ENCODE measurements at places on chromosomes 2 and 18.
A peak's percentile ranks its signal among the peaks of the same experiment; 100 is the strongest.

DNA sequence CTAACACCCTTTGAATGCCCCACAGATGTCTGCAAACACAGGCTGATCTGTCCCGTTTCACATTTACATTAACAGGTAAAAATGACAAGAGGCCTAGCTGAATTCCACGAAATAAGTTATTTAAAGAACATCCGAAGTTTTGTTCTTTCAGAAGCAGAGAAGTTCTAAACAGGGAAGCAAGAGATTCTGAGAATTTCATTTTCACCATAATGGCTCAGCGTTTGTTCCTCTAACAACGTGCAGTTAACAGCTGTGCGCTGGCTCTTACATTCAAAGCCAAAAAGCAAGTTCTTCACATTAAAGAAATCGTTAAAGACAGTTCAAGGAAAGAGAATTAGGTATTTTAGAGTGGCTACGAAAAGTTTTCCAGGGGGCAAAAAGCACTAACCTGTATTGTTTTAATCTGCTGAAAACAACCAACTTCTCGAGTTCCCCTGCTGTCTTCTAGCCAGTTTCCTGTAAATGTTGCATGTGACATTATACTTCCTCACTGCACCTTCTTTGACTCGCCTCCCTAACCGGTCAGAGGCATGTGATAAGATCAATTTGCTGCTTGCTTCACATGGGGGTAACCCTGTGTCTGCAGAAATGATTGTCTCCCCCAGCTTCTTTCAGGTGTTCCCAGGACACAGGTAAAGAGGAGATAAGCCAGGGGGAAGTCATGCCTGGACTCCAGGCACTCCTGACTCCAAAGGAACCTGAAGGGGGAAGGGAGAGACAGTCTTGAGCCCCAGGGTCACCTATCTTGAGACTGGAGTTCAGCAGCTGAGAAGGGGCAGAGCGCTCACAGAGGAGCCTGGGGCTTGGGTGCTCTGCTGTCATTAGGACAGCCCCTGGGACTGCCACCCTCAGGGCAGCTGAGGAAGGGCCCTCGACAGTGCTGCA lies 36.8 kb upstream of the WIPF1 start:
- H3K36me3 ChIP-seq, result peaks cover 12% of the 10 kb centered on the region
- H3K4me3 ChIP-seq, result peak overlapping the region; percentile 98
- peak overlapping the region; percentile 99 for H3K27ac ChIP-seq
- H3K4me1 ChIP-seq, result peaks cover 50% of the 10 kb centered on the region

DNA sequence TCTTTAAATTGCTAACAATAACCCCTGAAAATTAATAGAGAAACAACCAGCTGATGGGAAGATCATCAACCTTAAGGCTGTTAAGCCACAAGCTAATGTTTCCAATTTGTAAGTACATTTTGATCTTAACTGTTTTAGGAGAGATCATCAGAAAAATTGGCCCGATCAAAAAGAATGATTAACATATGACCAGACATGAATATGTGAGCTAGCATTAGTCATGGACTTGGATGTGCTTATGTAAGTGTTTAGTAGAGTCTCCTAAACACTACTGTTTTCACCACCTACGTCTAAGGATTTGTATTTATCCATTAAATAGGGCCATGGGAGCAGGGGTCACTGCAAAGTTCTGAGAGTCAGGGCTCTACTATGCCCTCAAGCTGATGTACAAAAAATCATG lies 4.3 kb downstream of the LMAN1 start:
- H3K4me1 ChIP-seq, result peaks cover 29% of the 10 kb centered on the region
- no peaks in the 10 kb centered on the region for H3K27me3 ChIP-seq
- H3K36me3 ChIP-seq, result peaks cover 17% of the 10 kb centered on the region
- no peak overlapping the region for H3K27ac ChIP-seq
- H3K4me3 ChIP-seq, result no peak overlapping the region
- DNase-seq, result no peak

DNA sequence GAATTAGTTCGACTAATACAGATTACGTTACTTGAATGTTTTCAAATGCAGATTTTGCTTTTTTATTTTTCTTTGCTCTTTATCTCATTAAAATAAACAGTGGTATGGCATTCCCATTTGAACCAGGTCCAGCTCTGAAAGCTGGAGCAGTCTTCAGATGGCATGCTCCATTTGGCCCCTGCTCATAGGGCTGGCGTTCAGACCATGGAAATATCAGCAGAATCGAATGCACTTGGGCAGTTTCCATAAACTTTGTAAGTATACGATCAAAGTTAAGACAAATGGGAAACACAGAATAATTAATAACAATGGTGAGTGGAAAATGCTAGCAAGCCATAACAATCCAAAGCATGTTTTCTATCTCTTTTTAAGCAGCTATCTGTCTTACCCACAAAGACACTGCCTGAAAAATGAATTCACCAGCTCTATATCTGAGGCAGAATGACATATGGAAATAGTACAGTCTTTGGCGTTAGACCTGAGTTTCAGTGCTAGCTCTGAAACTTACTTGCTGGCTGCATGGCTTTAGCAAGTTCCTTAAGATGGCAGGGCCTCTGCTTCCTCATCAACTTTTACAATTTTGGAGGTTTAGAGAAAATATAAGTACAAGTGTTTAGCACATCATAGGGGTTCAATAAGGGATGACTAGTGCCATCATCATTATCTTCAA lies 131.6 kb downstream of the BCL2 start:
- no peak for DNase-seq
- peaks cover 4% of the 10 kb centered on the region for H3K36me3 ChIP-seq
- no peak overlapping the region for H3K4me3 ChIP-seq

GRCh38 chr18:43846299-43846698 lies 569.0 kb upstream of the SYT4 start:
- no peak overlapping the region for H3K27ac ChIP-seq
- no peaks in the 10 kb centered on the region for H3K27me3 ChIP-seq
- no peaks in the 10 kb centered on the region for H3K36me3 ChIP-seq

DNA sequence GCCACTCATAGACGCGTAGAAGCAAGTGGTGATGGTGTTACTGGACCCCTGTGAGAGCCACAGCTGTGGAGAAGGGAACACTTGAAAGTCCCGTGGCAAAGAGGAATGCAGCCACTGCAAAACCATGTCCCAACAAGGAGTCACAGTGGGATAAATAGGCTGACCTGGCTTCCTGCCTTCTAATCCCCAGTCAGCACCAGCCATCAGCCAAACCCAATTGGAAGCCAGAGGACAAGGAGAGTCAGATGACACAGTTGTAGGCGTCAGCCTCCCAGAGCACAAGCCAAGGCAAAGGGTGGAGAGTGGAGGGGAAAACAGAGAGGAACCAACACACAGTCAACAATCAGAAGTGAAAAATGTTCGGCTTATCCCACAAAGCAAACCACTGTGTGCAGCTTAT lies 5.5 kb upstream of the CYBRD1 start:
- peaks cover 8% of the 10 kb centered on the region for H3K4me1 ChIP-seq
- no peak for DNase-seq
- peaks cover 2% of the 10 kb centered on the region for H3K36me3 ChIP-seq
- H3K27ac ChIP-seq, result no peak overlapping the region

- no peak for DNase-seq
- H3K4me3 ChIP-seq, result no peak overlapping the region
- H3K4me1 ChIP-seq, result peaks cover 2% of the 10 kb centered on the region
These were observed 343.1 kb downstream of the CELF4 start for GRCh38 chr18:37222354-37222998.

- no peaks in the 10 kb centered on the region for H3K36me3 ChIP-seq
- H3K4me3 ChIP-seq, result no peak overlapping the region
- H3K4me1 ChIP-seq, result no peaks in the 10 kb centered on the region
- peaks cover 21% of the 10 kb centered on the region for H3K27me3 ChIP-seq
These were observed 158.8 kb upstream of the ZEB2 start for GRCh38 chr2:144678736-144679135.

GRCh38 chr2:138059487-138060300 lies 95.4 kb downstream of the HNMT start:
- no peaks in the 10 kb centered on the region for H3K27me3 ChIP-seq
- H3K36me3 ChIP-seq, result no peaks in the 10 kb centered on the region
- H3K27ac ChIP-seq, result no peak overlapping the region

- no peaks in the 10 kb centered on the region for H3K4me1 ChIP-seq
- no peak for DNase-seq
- peaks cover 16% of the 10 kb centered on the region for H3K27me3 ChIP-seq
- H3K36me3 ChIP-seq, result no peaks in the 10 kb centered on the region
- H3K4me3 ChIP-seq, result no peak overlapping the region
These were observed 92.0 kb upstream of the BOD1L2 start for GRCh38 chr18:57054891-57055290.

- DNase-seq, result no peak
- H3K36me3 ChIP-seq, result peaks cover 2% of the 10 kb centered on the region
- H3K27me3 ChIP-seq, result no peaks in the 10 kb centered on the region
- H3K4me3 ChIP-seq, result no peak overlapping the region
- H3K27ac ChIP-seq, result no peak overlapping the region
These were observed 126.9 kb upstream of the TRIB2 start for GRCh38 chr2:12589802-12590320.

- no peaks in the 10 kb centered on the region for H3K36me3 ChIP-seq
- H3K4me1 ChIP-seq, result peaks cover 54% of the 10 kb centered on the region
These were observed 54.3 kb downstream of the PKDCC start for GRCh38 chr2:42102024-42102590.

DNA sequence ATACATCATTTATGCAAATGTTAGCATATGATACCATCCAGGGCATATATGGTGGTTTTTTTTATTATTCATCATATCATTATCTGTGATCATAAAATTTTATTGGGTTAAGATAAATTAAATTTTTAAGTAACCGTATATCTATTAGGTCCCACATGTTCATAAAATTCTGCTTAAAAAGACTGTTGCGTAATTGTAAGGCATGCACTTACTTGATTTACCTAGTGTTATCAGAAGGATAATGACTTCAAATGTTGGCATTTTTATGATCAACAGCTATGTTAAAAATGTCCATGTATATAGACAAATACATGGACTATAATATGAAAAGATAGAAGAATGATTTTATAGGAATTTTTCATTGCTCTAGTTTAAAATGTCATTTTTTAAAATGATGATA lies 1625.5 kb upstream of the CELF4 start:
- H3K27ac ChIP-seq, result no peak overlapping the region
- H3K36me3 ChIP-seq, result no peaks in the 10 kb centered on the region
- no peak for DNase-seq
- no peaks in the 10 kb centered on the region for H3K27me3 ChIP-seq
- H3K4me1 ChIP-seq, result no peaks in the 10 kb centered on the region
- H3K4me3 ChIP-seq, result no peak overlapping the region

- H3K27me3 ChIP-seq, result peaks cover 44% of the 10 kb centered on the region
- no peak overlapping the region for H3K27ac ChIP-seq
- no peak overlapping the region for H3K4me3 ChIP-seq
- H3K36me3 ChIP-seq, result no peaks in the 10 kb centered on the region
These were observed 194.3 kb upstream of the TWIST2 start for GRCh38 chr2:238653431-238654109.

- H3K27ac ChIP-seq, result peak overlapping the region; percentile 29
- H3K4me1 ChIP-seq, result peaks cover 16% of the 10 kb centered on the region
- H3K27me3 ChIP-seq, result no peaks in the 10 kb centered on the region
- H3K36me3 ChIP-seq, result no peaks in the 10 kb centered on the region
These were observed 95.9 kb upstream of the RMDN2 start for GRCh38 chr2:37829202-37829601.

- H3K27me3 ChIP-seq, result no peaks in the 10 kb centered on the region
- no peak overlapping the region for H3K27ac ChIP-seq
- no peaks in the 10 kb centered on the region for H3K4me1 ChIP-seq
- no peak overlapping the region for H3K4me3 ChIP-seq
These were observed 39.4 kb upstream of the ZNF804A start for GRCh38 chr2:184558713-184559464.

DNA sequence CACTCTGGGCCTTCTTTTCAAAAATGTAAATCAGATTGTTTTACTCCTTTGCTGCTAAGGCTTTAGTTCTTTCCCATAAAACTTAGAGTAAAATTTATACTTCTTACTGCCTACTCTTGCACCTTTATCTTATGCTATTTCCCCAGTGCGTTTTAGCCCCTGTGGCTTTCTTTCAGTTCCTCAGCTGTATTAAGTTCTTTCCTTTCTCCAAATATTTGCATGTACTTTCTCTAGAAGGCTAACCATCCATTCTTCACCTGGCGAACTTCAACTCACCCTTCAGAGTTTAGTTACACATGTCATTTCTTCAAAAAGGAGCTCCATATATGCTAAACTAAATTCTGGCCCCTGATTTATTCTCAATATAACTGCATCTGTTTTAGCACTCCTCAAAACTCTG lies 160.7 kb downstream of the FSHR start:
- no peak for DNase-seq
- no peak overlapping the region for H3K27ac ChIP-seq
- no peaks in the 10 kb centered on the region for H3K4me1 ChIP-seq
- no peaks in the 10 kb centered on the region for H3K36me3 ChIP-seq

GRCh38 chr18:48446582-48447225 lies 37.5 kb upstream of the ZBTB7C start:
- no peaks in the 10 kb centered on the region for H3K36me3 ChIP-seq
- peaks cover 30% of the 10 kb centered on the region for H3K27me3 ChIP-seq
- H3K27ac ChIP-seq, result no peak overlapping the region
- peak; percentile 26 for DNase-seq
- H3K4me3 ChIP-seq, result no peak overlapping the region

DNA sequence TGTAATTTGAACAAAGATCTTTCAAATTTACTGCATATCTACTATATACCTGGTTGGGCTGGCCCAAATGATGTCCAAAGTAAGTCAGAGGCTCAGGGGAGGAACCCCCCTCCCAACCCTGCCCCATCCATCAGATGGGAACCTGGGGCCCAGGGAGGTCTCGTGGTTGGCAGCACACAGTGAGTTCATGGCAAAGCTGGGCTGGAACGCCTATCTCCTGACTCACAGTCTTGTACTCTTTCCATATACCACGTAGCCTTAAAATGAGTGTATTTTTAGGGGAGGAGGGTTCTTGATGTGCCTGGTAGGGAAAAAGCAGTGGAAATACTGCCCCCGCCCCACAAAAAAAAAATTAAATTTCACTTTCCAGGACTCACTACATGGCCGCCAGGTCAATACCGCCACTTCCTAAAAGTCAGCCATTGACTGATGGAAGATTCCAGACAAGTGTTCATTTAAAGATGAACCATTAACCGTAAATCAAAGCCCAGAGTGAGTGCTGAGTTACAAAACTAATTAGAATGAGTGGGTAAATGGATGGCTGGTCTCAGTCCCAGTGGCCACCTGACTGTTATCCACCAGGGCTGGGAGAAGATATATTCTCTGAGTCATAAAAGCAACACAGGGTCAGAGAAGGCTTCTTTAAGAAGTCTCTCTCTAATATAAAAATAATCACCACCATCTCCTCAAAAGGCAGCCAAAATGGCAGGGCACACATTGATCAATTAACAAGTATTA lies 80.5 kb downstream of the ZBTB7C start:
- H3K27me3 ChIP-seq, result peaks cover 46% of the 10 kb centered on the region
- H3K36me3 ChIP-seq, result peaks cover 4% of the 10 kb centered on the region
- H3K4me1 ChIP-seq, result peaks cover 5% of the 10 kb centered on the region
- no peak overlapping the region for H3K4me3 ChIP-seq
- H3K27ac ChIP-seq, result no peak overlapping the region
- no peak for DNase-seq

GRCh38 chr2:137223722-137224121 lies 458.4 kb downstream of the THSD7B start:
- H3K4me3 ChIP-seq, result no peak overlapping the region
- H3K27ac ChIP-seq, result no peak overlapping the region
- no peaks in the 10 kb centered on the region for H3K36me3 ChIP-seq
- no peaks in the 10 kb centered on the region for H3K27me3 ChIP-seq
- H3K4me1 ChIP-seq, result no peaks in the 10 kb centered on the region

- no peaks in the 10 kb centered on the region for H3K27me3 ChIP-seq
- H3K27ac ChIP-seq, result peak overlapping the region; percentile 24
- H3K36me3 ChIP-seq, result peaks cover 5% of the 10 kb centered on the region
These were observed 68.1 kb upstream of the LYPD6B start for GRCh38 chr2:148970385-148970784.

GRCh38 chr18:2485983-2486382 lies 85.3 kb downstream of the METTL4 start:
- H3K4me1 ChIP-seq, result no peaks in the 10 kb centered on the region
- no peaks in the 10 kb centered on the region for H3K36me3 ChIP-seq
- H3K4me3 ChIP-seq, result no peak overlapping the region
- no peak for DNase-seq
- no peak overlapping the region for H3K27ac ChIP-seq
